ENCODE measurements at places on chromosomes 7 and 10.

GRCh38 chr10:5147981-5148677 lies 36.8 kb downstream of the AKR1C8 start:
- DNase-seq, result no peak

GRCh38 chr10:111435871-111436270 lies 359.0 kb downstream of the ADRA2A start:
- DNase-seq, result no peak

GRCh38 chr10:132420981-132421846 lies 24.2 kb downstream of the PWWP2B start:
- DNase-seq, result no peak

DNA sequence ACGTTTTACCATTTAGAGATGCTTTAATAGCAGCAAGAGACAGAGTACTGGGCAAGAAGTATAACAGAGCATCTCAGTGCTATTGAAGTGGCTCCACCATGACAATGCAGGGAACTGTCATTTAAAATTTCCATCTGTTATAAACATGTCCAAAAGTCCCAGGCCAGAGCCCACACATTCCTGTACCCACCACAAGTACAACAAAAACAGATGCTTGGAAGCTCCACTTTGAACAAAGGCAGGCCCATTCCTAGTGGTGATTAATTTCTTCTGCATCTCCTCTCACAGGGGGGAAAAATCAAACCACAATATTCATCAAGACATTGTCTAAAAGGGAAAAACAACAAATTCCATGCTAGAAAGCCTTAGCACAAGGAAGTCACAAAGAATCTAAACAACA lies 627.9 kb downstream of the PARD3 start:
- no peak for DNase-seq

- DNase-seq, result peak; percentile 73
Observed at GRCh38 chr7:107563775-107564552, at the start of the genes COG5 and DUS4L. TSS of gene COG5 (minus strand) at chr7:107563920. CDS start at chr7:107563896, 24 bp downstream. TSS of gene DUS4L (plus strand) at chr7:107563971. CDS start at chr7:107567071, 3,100 bp downstream.

GRCh38 chr7:96538632-96539031 lies 171.0 kb downstream of the SEM1 start:
- no peak for DNase-seq

- no peak for DNase-seq
Observed at GRCh38 chr10:124287071-124287685, 131.5 kb downstream of the OAT start.
